ENCODE measurements at places on chromosomes 12 and 14. TPM values are rescaled to one million over a fixed set of nuclear protein-coding genes. Genes with fewer than 3 reads are reported as not detected.

GRCh38 chr12:53004582-53004981 lies 1.7 kb upstream of the EIF4B start:
- H3K4me1 ChIP-seq: peaks cover 8% of the 10 kb centered on the region
- H3K4me3 ChIP-seq: peak overlapping the region; percentile 98
- H3K27me3 ChIP-seq: peaks cover 12% of the 10 kb centered on the region
- H3K27ac ChIP-seq: peak overlapping the region; percentile 40
- no peak for DNase-seq

DNA sequence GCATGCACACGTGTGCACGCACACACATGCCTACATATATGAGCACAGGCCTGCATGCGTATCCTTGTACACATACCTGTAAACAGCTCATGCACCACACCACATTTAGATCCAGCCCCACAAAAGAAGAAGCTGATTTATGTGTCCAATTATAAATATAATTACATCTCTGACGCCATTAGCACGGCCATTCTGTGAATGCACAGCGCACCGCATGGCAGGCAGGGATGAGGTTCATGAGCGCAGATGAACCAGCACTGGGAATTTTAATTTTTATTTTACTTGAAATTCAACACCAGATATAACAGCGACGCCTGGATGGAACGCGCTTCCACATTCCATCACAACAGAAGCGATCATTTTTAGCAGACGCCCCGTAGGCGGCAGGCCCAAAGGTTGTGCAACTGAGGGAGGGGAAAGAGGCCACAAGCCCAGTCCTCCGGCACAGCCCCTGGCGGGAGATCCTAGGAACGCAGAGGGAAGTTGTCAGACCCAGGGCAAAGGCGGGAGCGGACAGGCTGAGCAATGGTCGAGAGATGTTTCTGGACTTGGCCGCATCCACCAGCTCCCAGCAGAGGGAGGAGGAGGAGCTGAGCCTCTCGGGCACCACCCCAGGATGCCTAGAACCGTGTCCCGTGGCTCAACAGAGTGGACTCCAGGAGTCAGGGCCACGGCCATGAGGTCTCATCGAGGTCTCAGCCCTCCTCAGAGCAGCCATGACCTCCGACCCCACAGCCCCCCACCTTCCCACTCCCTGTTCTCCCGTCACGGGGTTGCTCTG lies 37.9 kb upstream of the GALNT9 start:
- H3K4me3 ChIP-seq: no peak overlapping the region
- peaks cover 6% of the 10 kb centered on the region for H3K36me3 ChIP-seq
- peaks cover 5% of the 10 kb centered on the region for H3K27me3 ChIP-seq
- peaks cover 7% of the 10 kb centered on the region for H3K4me1 ChIP-seq
- DNase-seq: peak; percentile 15
- H3K27ac ChIP-seq: no peak overlapping the region

DNA sequence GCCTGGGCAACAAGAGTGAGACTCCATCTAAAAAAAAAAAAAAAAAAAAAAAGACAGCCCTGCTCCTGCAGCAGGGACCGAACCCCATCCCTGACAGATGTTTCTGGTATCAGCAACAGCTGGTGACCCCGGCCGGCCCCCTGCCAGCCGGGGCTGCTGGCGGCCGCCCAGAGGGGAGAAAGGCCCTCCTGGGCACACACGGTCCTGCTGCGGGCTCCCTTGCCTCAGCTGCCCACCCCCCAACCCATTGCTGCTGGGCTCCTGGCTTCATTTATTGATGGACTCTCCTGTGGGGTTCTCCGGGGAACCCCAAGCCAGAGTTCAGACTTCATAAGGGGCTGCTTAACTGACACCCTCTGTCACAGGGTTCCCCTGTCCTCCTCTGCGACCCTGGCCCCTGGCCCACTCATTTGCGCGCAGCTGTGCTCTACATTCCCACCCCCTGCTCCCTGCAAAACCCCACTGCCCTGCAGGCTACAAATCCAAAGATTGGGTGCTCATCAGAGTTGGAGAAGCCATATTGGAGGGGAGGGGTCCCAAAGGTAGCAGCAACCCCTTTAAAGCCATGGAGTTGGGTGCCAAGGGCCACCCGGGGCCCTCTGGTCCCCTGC lies 103.6 kb upstream of the RTL1 start:
- H3K4me1 ChIP-seq: no peaks in the 10 kb centered on the region
- no peak overlapping the region for H3K27ac ChIP-seq
- DNase-seq: no peak
- peaks cover 8% of the 10 kb centered on the region for H3K36me3 ChIP-seq
- H3K27me3 ChIP-seq: peaks cover 9% of the 10 kb centered on the region

GRCh38 chr12:103373088-103373523 lies 122.7 kb downstream of the C12orf42 start:
- no peak overlapping the region for H3K27ac ChIP-seq
- no peak overlapping the region for H3K4me3 ChIP-seq
- no peaks in the 10 kb centered on the region for H3K27me3 ChIP-seq
- H3K36me3 ChIP-seq: no peaks in the 10 kb centered on the region
- H3K4me1 ChIP-seq: no peaks in the 10 kb centered on the region

GRCh38 chr12:32089586-32089985 lies 17.1 kb upstream of the BICD1 start:
- peak overlapping the region; percentile 88 for H3K27ac ChIP-seq
- DNase-seq: peak; percentile 19
- H3K4me1 ChIP-seq: peaks cover 22% of the 10 kb centered on the region
- no peaks in the 10 kb centered on the region for H3K36me3 ChIP-seq

GRCh38 chr12:121849665-121850064 lies 9.0 kb downstream of the HPD start:
- peaks cover 1% of the 10 kb centered on the region for H3K4me1 ChIP-seq
- H3K4me3 ChIP-seq: no peak overlapping the region
- H3K27me3 ChIP-seq: peaks cover 2% of the 10 kb centered on the region
- H3K27ac ChIP-seq: no peak overlapping the region
- no peak for DNase-seq

GRCh38 chr12:99916555-99916954 lies 68.2 kb downstream of the ANKS1B start:
- no peak overlapping the region for H3K4me3 ChIP-seq
- no peak overlapping the region for H3K27ac ChIP-seq
- H3K36me3 ChIP-seq: no peaks in the 10 kb centered on the region
- H3K4me1 ChIP-seq: no peaks in the 10 kb centered on the region
- DNase-seq: no peak

DNA sequence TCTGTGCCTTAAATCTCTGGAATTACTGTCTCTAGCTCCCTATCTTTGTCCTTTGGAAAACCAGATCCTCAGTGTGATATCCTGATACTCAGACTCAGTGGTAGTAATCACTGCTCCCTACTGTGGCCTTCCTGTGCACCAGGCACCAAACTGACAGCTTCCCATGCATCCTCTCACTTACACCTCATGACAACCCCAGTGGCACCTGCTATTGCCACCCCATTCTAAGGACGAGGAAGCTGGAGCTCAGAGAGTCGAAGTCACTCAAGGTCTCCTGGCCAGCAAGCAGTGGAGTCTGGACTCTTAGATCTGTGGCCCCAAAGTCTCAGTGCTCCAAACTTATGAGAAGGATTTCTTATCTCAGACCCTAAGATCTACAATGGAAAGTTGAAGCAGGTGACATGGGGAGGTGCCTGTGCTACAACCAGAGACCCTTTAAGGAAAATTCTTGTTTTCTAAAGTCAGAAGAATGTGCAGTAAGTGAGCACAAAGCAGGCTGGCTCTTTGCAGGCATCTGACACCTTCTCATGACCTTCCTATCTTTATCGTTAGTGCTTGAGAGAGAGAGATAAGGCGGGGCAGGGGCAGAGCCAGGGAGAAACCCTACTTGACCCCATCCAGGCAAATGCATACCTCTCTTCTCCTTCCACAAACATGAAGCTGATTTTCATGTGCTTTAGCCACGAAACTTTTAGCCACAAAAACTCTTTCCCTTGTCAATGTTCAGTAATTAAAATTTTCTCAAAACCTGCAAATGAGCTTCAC lies 47.1 kb downstream of the CCDC60 start:
- no peak overlapping the region for H3K27ac ChIP-seq
- H3K4me1 ChIP-seq: peaks cover 7% of the 10 kb centered on the region
- peaks cover 12% of the 10 kb centered on the region for H3K36me3 ChIP-seq
- no peak for DNase-seq

- no peak overlapping the region for H3K27ac ChIP-seq
- H3K4me1 ChIP-seq: peaks cover 25% of the 10 kb centered on the region
- H3K4me3 ChIP-seq: peak overlapping the region; percentile 86
- peak; percentile 87 for DNase-seq
- peaks cover 6% of the 10 kb centered on the region for H3K36me3 ChIP-seq
- peaks cover 16% of the 10 kb centered on the region for H3K27me3 ChIP-seq
Measured at GRCh38 chr12:188910-189621, 24.9 kb downstream of the SLC6A12 start.

- peak overlapping the region; percentile 45 for H3K4me3 ChIP-seq
- peaks cover 6% of the 10 kb centered on the region for H3K27me3 ChIP-seq
- H3K27ac ChIP-seq: peak overlapping the region; percentile 96
- DNase-seq: peak; percentile 70
- H3K4me1 ChIP-seq: peaks cover 44% of the 10 kb centered on the region
- H3K36me3 ChIP-seq: no peaks in the 10 kb centered on the region
Measured at GRCh38 chr14:23539248-23540140, 12.1 kb downstream of the ZFHX2 start.

GRCh38 chr12:107884769-107885694 lies 110.5 kb downstream of the ASCL4 start:
- peaks cover 4% of the 10 kb centered on the region for H3K27me3 ChIP-seq
- no peak overlapping the region for H3K27ac ChIP-seq
- no peak overlapping the region for H3K4me3 ChIP-seq
- H3K4me1 ChIP-seq: peaks cover 6% of the 10 kb centered on the region

DNA sequence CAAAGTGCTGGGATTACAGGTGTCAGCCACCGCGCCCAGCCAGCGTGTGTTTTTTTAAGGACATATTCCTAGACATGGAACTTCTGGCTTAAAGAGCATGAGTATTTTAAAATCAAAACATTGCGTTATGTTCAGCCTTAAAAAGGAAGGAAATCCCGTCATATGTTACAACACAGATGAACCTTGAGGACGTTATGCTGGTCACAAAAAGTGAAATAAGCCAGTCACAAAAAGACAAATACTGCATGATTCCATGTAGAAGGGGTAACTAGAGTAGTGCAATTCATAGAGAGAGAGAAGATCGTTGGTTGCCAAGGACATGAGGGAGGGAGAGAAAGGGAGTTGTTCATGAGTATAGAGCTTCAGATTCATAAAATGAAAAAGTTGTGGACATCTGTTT lies 53.9 kb downstream of the ACACB start:
- no peak overlapping the region for H3K4me3 ChIP-seq
- no peak overlapping the region for H3K27ac ChIP-seq
- H3K4me1 ChIP-seq: no peaks in the 10 kb centered on the region
- no peaks in the 10 kb centered on the region for H3K27me3 ChIP-seq

DNA sequence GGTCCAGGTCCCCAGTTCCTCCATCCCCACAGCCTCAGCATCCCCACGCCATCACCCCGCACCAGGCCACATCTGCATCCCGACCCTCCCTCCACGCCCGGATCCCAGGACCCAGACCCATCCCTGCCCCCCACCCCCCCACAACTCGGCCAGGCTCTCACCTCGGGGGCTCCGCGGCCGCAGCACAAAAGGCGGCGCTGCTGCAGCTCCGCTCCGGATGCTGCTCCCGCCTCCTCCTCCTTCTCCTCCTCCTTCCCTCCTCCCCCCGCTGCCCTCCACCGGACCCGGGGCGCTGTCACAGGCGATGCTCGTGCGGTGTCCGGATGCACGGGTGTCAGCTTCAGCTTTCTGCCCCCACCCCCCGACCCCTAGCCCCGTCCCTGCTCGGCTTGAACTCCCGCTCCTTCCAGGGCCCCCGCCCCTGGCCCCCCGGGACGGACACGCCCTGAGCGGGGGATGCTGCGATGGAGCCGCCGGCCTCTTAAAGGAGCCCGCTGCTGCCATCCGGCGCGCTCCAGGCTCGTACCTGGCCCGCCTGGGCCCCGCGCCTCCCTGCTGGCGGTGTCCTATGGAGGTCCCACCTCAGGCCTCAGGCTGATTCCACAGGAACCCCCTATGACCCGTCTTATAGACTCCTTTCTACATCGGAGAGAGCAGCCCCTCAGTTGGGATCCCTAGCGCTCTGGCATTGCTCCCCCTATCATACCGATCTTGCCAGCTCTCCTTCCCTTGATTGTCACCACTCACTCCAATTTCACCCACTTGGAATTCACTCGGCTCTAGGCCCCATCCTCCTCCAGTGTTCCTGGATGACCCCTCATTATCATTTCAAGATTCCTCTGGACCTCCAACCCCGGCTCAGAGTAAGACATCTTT lies at the start of gene MAP3K12:
Gene MAP3K12, minus strand, starts transcription at position 193 of the 876 bp plus-strand sequence. CDS start 12,067 bp downstream, outside the sequence.
- peak; percentile 86 for DNase-seq
- H3K36me3 ChIP-seq: no peaks in the 10 kb centered on the region
- peak within 1 kb of the TSS; percentile 99 for H3K27ac ChIP-seq
- peaks cover 34% of the 10 kb centered on the region for H3K27me3 ChIP-seq
- H3K4me3 ChIP-seq: peak within 1 kb of the TSS; percentile 97

- H3K27ac ChIP-seq: no peak overlapping the region
- no peaks in the 10 kb centered on the region for H3K36me3 ChIP-seq
- peaks cover 23% of the 10 kb centered on the region for H3K4me1 ChIP-seq
Measured at GRCh38 chr14:72562300-72562699, 331.6 kb downstream of the DPF3 start.

- H3K36me3 ChIP-seq: peaks cover 9% of the 10 kb centered on the region
- no peak overlapping the region for H3K4me3 ChIP-seq
- no peak overlapping the region for H3K27ac ChIP-seq
- H3K27me3 ChIP-seq: peaks cover 4% of the 10 kb centered on the region
Measured at GRCh38 chr12:94172973-94173372, 24.6 kb downstream of the PLXNC1 start.

- H3K27ac ChIP-seq: peak overlapping the region; percentile 45
- H3K27me3 ChIP-seq: peaks cover 14% of the 10 kb centered on the region
- DNase-seq: no peak
- peak overlapping the region; percentile 18 for H3K4me3 ChIP-seq
Measured at GRCh38 chr14:76929927-76930326, 98.6 kb downstream of the IRF2BPL start.

GRCh38 chr14:65206448-65207096 lies 104.3 kb upstream of the MAX start:
- peaks cover 3% of the 10 kb centered on the region for H3K27me3 ChIP-seq
- no peak overlapping the region for H3K4me3 ChIP-seq
- no peak for DNase-seq
- H3K4me1 ChIP-seq: peaks cover 7% of the 10 kb centered on the region
- H3K36me3 ChIP-seq: no peaks in the 10 kb centered on the region
- H3K27ac ChIP-seq: no peak overlapping the region

- H3K27ac ChIP-seq: no peak overlapping the region
- no peaks in the 10 kb centered on the region for H3K36me3 ChIP-seq
- H3K27me3 ChIP-seq: no peaks in the 10 kb centered on the region
- H3K4me3 ChIP-seq: no peak overlapping the region
- DNase-seq: no peak
Measured at GRCh38 chr14:30223966-30224365, 296.3 kb upstream of the PRKD1 start.

The RNASE1 gene
- total RNA-seq: not detected

The L2HGDH gene
- 6.7 TPM for total RNA-seq

The CACNA1C gene
- 11.0 TPM for total RNA-seq

The ENDOU gene
- total RNA-seq: not detected

The KCNC2 gene
- total RNA-seq: 11.6 TPM

The OTX2 gene
- 18.8 TPM for total RNA-seq

The MUCL1 gene
- not detected for total RNA-seq

The KRT77 gene
- total RNA-seq: not detected

The IL26 gene
- total RNA-seq: not detected
